ENCODE measurements at places on chromosomes 3 and 15. TPM values are rescaled to one million over a fixed set of nuclear protein-coding genes. Genes with fewer than 3 reads are reported as not detected.

The ZNF501 gene
- 3.7 TPM for total RNA-seq

The LIPC gene
- total RNA-seq = 0.43 TPM

The GOLGA6L26 gene
- total RNA-seq = not detected

The GOLGB1 gene
- total RNA-seq = 34.5 TPM

The SACM1L gene
- 18.0 TPM for total RNA-seq

The SAXO2 gene
- 0.51 TPM for total RNA-seq
